MM.1S (cell line): ENCODE measurements at places on chromosomes 2 and 18.

- DNase-seq: no peak
Observed at GRCh38 chr2:63817382-63817781, 24.3 kb upstream of the UGP2 start.

DNA sequence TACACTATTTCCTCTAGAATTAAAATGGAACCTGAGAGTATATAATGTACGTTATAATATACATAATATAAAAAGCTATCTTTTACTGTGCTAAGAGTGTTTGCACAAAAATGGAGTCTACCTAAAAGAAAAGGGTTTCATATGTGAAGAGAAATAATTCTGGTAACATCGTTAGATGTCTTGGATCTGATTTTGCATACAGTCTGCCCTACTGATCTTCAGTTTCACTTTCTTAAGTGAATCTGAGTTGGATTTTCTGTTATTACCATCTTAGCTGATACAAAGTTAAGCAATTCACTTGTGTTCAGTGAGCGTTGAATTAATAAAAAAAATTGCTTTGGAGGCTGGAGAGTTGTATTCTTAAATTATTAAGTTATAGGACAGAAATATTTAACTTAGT, 502.1 kb upstream of the TMEFF2 start:
- DNase-seq: peak; percentile 19

DNA sequence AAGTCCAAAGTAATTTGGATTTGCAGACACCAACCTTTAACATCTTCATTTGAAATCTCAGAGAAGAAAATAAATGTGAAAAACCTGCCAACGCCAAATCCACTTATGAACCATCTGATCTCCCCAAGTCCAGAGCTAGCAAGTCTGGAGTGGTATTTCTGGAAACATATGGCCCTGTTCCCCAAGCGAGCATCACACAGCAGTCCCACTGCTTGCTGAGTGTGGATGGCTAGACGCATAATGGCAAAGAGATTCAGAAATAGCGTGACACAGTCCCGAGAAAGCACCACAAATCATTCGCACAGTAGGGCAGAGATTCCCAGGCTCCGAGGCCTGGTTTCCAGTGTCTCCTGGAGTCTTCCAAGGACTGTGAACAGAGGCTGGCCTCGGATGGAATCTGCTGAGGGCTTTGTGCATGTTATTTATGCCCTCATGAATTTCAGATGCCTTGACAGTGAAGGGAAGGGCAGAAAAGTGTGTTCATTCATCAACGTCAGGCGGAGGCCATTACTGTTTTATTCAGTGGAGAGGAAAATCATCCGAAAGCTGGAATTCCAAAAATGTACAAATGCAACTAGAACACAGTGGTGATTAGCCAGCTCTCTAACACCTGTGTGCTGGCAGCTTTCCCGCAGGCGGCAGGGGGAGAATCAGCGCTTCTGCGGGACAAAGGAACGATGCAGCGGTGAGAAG, 417.0 kb downstream of the EIPR1 start:
- no peak for DNase-seq

DNA sequence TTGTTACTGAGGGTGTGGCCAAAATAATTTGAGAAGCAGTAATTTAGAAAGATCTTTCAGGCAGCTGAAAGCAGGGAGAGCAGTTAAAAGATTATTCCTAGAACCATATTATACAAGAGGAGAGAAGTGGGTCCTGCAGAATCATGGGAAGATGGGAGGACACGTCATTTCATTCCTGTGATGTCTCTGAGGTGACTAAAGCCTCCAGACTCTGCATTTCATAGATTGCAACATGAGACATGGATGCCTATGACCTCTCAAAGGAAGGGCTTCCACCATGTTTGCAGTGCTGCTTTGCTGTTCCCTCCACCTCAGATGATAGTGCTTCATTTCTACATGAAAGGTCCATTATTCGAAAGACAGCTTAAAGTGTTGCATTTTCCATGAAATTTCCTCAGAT, 788.4 kb downstream of the TSN start:
- no peak for DNase-seq

GRCh38 chr2:61789807-61790602, 63.9 kb downstream of the FAM161A start:
- DNase-seq: no peak

- DNase-seq: no peak
Observed at GRCh38 chr18:11488175-11488574, 121.2 kb upstream of the SLC35G4 start.

- DNase-seq: no peak
Observed at GRCh38 chr2:97761192-97761591, 47.8 kb downstream of the ZAP70 start.

- no peak for DNase-seq
Observed at GRCh38 chr18:24657444-24657842, 197.0 kb downstream of the HRH4 start.

DNA sequence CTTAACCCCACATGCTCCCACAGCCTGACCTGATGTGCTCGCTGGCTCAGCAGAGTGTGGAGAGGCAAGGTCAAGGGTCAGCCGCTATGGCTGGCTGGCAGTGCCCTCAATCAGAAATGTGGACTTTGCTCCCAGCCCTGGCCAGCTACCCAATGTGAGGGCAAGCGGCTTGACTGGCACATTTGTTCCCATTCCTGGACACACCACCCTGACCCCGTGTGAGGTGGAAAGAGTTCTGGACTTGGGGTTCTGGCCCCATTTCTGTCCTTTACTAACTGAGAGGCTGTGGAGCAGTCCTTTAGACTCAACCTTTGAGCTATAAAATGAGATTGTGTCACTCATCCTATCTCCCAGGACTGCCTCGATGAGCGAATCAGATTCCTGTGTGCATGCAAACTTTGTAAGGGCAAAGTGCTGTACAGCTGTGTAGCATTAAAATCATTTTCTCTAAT, 9.1 kb downstream of the THNSL2 start:
- DNase-seq: no peak

DNA sequence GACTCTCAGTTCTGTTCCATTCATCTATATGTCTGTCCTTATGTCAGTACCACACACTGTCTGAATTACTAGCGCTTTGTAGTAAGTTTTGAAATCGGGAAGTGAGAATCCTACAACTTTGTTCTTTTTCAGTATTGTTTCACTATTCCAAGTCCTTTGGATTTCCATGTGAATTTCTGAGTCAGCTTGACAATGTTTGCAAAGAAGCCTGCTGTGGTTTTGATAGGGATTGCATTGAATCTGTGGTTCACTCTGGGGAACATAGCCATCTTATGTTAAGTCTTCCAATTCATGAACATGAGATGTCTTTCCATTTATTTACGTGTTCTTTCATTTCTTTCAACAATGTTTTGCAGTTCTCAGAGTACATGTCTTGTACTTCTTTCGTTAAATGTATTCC, 15.0 kb downstream of the SLC3A1 start:
- no peak for DNase-seq

DNA sequence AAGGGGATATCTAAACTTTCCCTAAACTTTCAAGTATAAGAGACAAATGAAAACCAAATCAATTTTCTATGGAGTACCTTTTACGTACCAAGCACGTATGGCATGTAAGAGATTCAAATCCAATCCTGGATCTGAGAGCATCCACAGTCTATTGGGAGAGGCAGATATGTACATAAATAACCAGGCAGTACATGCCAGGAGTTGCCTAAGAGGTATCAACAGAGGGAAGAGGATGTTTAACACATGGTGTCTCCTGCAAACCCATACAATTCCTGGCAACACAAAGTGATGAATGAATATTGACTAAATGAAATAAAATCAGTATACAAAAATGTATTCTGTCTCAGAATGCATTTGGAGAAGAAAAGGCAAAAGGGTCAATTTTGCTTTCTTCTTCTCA, 116.6 kb downstream of the PIGN start:
- DNase-seq: no peak

DNA sequence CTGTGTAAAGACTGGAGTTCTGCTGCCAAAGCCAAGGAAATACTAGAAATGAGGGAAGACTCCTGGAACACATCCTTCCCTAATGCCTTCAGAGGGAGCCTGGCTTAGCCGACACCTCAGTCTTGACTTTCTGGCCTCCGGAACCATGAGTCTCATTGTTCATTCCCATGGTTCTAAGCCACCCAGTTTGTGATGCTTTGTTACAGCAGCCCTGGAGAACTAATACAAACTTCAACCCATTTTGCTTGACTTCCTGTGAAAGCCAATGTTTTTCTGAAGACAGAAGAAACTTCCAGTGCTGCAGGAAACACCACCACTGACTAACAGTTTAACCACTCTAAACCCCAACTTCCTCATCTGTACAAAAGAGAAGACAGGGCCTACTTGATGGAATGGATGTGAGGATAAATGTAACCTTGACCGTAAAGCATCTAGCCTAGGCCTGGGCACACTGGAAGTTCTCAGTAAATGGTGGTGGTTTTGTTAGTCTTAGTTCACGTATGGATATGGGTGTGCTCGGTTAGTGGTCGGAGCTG, 85.9 kb upstream of the RFX8 start:
- DNase-seq: no peak

DNA sequence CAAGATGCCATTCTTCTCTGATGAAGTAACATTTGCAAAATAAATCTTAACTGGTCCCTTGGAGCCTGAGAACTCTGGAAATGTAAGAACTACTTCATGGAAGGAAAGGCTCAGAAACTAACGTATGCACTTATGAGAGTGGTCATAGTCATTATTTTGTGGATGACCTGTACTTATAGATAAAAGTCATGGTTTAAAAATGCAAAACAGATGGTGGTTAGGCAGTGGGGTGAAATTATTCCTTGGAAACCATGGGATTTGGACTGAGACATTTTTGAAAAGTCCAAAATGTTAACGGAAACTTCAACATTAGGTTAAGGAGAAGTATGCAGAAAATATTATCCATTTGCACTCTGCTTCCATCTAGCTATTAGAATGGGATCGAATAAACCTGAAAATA, 223.0 kb downstream of the ICOS start:
- DNase-seq: no peak

DNA sequence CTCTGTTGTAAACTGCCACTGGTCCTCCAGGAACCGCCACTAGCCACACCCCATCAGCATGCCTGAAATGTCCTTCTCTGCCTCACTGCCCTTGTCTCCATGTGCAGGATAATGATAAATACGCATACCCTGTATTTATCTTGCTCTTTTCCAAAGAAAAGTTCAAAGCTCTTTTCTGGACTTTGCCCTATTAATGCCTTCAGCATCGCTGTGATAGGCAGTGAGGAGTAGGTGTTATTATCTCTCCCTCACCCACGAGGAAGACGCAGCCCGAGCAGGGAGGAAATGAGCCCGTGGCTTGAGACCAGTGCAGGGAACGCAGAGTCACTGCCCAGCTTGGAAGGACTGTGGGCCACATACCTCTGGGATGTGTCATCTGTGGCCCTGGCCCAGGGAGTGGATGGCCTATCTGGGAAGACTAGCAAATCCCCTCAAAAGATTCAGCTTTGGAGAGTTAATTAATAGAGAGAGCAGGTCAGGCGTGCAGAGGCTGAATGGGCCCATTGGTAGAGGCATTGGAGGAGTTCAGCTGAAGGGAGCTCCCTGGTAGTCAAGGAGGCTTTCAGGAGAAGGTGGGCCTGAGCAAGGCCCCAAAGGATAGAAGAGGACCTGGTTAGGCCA, 39.5 kb upstream of the MCFD2 start:
- DNase-seq: no peak

DNA sequence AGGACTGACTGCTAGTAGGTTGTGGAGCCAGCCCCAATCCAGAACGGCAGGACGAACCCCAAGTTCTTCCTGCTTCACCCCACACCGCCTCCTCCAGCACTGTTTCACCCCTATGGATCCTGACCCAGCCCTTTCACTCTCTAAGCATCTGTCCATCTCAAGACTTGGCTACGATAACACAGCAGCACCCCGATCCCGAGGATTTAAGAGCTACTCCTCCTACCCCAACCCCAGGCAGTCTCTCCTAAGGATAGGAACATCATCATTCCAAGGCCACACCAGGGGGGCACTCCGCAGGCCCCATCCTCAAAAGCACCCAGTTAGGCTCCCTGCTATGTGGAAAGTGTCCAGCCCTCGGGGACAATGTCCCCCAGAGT, 645 bp downstream of the KCTD18 start:
- no peak for DNase-seq

GRCh38 chr2:73895473-73895872, 2.7 kb downstream of the ACTG2 start:
- DNase-seq: no peak

- no peak for DNase-seq
Observed at GRCh38 chr18:8413189-8413588, 196.0 kb upstream of the RAB12 start.

DNA sequence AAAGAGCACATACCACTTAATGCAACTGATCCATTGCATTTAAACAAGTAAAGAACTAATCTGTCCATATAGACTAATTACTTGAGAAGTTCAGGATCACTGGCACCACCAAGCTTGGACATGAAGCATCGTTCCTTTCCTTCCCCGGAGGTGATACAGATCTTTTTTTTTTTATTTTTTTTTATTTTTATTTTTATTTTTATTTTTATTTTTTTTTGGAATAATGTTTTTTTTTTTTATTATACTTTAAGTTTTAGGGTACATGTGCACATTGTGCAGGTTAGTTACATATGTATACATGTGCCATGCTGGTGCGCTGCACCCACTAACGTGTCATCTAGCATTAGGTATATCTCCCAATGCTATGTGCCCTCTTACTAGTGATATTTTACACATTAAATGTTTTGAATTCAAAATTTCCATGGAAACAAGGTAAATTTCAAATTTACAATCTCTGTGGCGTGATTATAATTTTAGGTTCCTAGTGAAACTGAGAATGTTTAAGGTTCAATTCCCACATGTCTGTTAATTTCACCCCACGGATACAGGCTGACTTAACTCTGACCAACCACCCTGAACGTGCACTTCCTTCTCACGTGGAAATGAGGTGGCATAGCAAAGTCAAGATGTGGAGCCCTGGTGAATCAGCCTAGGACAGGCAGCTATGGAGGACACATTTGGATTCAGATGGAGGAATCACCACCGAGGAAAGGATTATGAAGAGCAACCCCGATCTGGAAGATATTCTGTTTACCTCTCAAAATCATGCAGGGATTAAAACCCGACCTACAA, 101.6 kb upstream of the THOC1 start:
- DNase-seq: no peak

DNA sequence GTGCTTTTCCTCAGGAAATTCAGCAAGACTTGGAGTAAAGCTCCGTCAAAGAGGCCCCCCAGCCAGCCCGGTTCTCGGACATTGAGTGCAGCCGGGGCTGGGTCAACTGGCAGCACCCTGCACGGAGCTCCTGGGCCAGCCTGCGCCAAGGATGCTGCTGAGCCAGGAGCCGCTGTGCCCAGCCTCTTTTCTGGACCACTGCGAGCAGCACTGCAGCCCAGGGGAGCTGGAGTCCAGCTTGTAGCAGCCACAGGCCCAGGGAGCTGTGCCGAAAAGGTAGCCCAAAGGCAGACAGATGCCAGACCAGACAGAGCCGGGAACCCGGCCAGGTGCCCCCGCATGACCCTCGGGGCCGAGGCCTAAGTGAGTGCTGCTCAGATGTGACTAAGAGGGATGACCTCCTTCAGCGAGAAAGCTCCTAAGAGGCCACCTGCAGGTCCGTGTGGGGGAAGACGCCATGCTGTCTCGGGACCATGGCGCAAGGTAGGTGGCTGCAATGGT, 7.3 kb downstream of the CLHC1 start:
- DNase-seq: no peak

GRCh38 chr2:3712424-3712823, 9.0 kb downstream of the DCDC2C start:
- no peak for DNase-seq
